Stimulated activated CD8-positive, alpha-beta memory T cell treated with anti-CD3 and anti-CD28 coated beads, Interleukin-4, amount 100 ng/mL, for 48 hours (primary cell): ENCODE measurements at places on chromosomes 11 and 22.

DNA sequence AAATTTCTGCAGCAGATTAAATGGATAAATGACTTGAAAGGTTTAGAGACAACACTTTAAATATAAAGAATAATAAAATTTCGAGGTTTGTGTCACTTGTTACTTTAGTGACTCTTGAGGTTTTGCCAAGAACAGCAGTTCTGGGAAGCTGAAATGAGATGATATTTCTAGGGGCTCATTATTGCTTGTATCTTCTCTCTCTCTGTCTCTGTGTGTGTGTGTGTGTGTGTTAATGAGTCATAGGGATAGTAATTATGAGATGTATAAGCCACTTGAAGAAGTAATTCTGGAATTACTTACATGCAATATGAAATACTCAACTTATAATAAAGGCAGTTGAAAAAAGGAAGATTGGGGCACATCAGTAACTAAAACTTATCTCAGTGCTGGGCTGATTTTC is 9.6 kb upstream of the OR10G7 start:
- DNase-seq, result no peak

DNA sequence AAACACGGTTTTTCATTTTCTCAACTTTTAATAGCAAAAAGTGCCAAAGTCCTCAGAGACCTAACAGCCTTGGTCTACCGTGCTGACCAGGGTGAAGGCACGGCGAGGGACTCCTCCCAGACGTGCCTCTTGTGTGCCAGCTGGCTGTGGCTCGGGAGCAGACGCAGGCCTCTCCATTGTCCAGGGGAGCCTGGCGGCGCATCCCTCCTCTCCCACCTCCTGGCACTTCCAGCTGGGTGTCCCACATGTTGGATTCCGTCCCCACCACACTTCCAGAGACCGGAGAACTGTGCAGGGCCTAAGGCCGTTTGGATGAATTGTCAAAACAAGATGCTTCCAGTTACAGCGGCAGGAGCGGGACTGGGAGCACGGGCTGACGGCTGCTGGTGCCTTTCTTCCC is 11.6 kb downstream of the CDPF1 start:
- no peak for DNase-seq

GRCh38 chr11:96035031-96035739 is 111.3 kb upstream of the MTMR2 start:
- DNase-seq, result no peak

DNA sequence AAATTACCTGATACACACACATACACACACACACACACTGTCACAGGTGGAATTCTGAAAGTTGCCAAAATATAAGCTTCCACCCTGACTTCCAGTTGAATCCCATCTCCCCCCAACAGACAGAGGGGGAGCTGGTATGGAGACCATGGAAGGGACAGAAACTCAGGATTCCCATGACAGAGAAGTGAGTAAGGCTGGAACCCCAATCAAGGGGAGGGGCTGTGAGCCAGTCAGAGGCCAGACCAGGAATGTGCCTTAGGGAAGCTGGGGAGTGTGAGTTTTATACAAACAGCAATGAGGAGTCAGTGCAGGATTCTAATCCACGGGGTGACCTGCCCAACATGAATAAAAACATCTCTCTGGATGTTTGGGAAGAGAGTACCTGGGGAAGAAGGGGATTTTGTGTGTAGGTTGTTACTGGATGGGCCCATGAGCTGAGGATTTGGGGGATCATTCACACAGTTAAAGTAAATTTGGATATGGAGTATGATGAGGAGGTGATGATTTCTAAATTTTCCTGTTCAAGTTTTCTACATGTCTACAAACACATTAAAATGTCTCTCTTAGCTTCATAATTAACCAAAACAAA is 38.7 kb upstream of the TOP3B start:
- DNase-seq, result no peak

DNA sequence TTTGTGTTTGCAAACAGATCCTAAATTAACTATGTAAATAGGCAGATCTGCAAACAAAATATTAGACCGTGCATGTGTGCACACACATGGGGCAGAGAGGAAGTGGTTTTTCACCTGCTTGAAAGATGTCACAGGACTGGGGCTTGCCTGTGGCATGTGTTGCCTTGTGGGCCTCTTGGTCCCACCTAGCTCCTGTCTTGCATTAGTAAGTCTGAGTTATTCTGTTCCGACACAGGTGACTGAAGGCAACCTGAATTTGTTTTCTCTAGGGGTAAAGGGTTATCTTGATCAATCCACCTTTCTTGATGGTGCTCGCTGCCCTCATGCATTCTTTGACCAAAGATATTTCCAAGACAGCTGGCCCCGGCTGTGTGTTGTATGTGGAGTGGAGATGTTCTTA is 667.5 kb downstream of the NTM start:
- DNase-seq, result no peak

- no peak for DNase-seq
Measured at GRCh38 chr22:30655532-30655931, 12.1 kb downstream of the DUSP18 start.

GRCh38 chr11:95849087-95849825 is 59.0 kb downstream of the CEP57 start:
- peak; percentile 32 for DNase-seq

GRCh38 chr11:120577624-120578363 is 66.2 kb downstream of the GRIK4 start:
- no peak for DNase-seq

DNA sequence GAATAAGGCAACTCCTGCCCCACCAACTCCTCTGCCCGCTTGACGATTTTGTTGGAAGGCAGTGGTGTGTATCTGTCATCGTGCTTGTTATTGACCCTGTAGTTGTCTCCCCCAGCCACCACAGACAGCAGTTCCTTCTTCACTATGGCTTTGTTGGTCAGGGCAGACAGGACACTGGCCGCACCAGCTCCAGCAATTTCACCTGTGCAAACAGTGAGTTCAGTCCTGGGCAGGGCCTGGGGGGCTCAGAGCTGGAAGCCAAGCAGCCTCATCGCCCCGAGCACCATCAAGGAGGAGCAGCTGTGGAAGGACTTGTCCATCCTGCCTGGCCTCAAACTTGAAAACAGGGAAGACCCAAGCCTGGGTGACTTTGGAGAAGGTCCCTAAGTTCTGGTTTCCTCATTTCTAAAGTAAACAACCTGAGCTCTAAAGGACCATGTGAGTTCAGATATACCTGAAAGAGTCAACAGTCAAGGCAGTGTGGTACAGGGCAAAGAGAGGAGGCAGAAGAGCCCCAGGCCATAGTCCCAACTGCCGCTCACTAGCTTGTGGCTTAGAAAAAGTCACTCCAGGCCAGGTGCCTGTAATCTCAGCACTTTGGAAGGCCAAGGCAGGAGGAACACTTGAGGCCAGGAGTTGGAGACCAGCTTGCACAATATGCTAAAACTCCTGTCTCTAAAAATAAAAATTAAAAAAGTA is 4.6 kb downstream of the PLAAT2 start:
- DNase-seq, result no peak

- no peak for DNase-seq
Measured at GRCh38 chr22:44195189-44195871, 14.6 kb downstream of the PARVG start.

GRCh38 chr11:107973641-107974040 is 35.1 kb upstream of the CUL5 start:
- no peak for DNase-seq

DNA sequence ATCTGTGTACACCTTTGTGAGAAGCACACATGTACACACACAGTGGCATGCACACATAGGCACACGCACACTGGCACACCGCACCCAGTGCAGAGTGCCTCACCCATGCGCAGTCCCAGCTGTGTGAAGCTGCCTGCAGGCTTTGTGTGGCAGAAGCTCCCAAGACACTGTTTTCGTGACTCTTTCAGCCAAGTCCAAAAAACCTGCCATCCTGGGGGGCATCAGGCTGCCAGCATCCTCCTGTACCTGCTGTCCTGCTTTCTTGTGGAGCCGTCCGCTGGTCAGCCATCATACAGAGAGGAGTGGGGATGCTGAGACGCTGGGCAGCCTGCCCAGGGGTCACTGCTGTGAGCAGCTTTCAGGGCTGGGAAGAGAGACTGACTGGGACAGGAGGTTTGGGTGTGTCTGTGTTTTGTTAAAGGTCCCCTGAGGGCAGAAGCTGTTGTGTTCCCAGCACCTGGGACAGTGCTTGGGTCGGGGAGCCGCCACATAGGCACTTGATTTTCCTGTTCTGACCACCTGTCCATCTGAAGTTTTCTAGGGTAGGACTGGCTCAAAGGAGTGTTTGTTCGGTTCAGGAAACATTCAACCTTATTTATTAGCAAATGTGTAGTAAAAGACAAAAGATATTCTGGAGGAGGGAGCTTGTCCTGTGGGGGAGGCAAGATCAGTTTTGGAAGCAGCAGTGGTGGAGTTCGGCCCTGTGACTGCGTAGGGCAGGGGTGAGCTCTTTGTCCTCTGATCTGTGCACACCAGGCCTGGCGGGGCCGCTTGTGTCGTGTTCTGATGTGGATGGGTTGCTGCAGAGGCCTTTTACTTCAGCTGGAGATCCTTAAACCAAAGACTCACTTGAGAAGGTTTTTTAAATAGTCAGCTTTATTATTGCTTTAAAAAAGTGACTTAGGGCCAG is 29.7 kb downstream of the AP2A2 start:
- no peak for DNase-seq

GRCh38 chr22:43152003-43152356 is 621 bp downstream of the TSPO start:
- DNase-seq, result no peak

DNA sequence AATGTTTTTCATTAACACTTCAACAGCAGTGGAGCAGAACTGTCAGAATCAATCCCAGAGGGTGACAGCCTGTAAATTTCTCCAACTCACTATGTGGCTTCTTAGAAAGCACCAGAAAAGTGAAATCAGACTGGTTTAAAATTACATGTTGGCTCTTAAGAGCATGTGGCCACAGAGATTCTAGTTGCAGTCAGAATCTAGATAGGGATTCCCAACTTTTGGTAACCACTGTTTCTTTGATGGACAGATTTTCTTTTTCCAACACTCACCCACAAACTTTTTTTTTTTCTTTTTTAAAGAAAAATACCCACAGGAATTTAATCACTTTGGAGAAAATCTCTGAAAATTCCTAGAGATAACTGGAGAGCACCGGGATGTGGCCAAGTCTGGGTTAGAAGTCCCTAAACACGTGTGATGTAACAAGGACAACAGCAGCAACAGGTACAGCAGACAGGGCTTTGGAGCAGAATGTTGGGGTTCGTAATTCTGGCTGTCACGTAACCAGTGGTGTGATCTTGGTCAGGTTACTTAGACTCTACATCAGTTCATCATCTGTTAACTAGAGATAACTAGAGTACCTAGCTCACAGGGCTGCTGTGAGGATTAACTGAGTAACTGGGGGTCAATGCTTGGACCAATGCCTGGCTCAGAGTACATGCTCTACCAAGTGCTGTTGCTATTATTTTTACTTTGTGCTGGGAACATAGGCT is 100.1 kb downstream of the NAT10 start:
- no peak for DNase-seq

- DNase-seq, result no peak
Measured at GRCh38 chr11:10758957-10759356, 7.9 kb downstream of the CTR9 start.

- no peak for DNase-seq
Measured at GRCh38 chr11:61297746-61298145, 2.6 kb upstream of the VWCE start.

- DNase-seq, result no peak
Measured at GRCh38 chr11:44176546-44177213, 81.2 kb downstream of the EXT2 start.

DNA sequence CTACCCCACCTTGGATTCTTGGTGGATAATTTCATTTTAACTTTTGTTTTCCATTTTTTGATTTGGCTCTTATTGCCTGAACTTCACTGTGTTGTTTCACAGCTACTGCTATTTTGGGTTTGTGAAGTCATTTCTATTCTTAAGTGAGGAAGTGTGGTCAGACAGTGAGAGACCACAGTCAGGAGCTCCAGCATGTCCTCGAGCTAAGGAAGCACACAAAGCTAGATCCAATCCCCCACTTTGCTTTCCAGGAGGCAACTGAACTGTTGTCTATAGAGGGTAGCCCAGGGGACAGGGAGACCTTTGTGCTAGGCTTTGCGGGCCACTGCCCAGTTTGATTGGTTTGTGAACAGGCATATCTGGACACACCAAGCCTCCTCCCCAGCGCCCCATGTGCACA is 251.8 kb upstream of the KIRREL3 start:
- DNase-seq, result no peak

- no peak for DNase-seq
Measured at GRCh38 chr11:16111690-16112089, 244.7 kb downstream of the SOX6 start.

- DNase-seq, result no peak
Measured at GRCh38 chr11:40306938-40307548, 1152.4 kb downstream of the LRRC4C start.
